ENCODE measurements at places on chromosomes 2 and 18.

- no peak for DNase-seq
Measured at GRCh38 chr2:166223298-166223697, 95.5 kb upstream of the SCN1A start.

- DNase-seq = no peak
Measured at GRCh38 chr2:3487028-3487425, 32.3 kb downstream of the ADI1 start.

GRCh38 chr18:35091841-35092240, 50.6 kb downstream of the MAPRE2 start:
- no peak for DNase-seq

- no peak for DNase-seq
Measured at GRCh38 chr18:66317243-66318090, 286.4 kb downstream of the CDH19 start.

- DNase-seq = no peak
Measured at GRCh38 chr2:141943918-141944317, 186.9 kb downstream of the LRP1B start.

- DNase-seq = no peak
Measured at GRCh38 chr2:177289824-177290628, 25.5 kb upstream of the NFE2L2 start.

DNA sequence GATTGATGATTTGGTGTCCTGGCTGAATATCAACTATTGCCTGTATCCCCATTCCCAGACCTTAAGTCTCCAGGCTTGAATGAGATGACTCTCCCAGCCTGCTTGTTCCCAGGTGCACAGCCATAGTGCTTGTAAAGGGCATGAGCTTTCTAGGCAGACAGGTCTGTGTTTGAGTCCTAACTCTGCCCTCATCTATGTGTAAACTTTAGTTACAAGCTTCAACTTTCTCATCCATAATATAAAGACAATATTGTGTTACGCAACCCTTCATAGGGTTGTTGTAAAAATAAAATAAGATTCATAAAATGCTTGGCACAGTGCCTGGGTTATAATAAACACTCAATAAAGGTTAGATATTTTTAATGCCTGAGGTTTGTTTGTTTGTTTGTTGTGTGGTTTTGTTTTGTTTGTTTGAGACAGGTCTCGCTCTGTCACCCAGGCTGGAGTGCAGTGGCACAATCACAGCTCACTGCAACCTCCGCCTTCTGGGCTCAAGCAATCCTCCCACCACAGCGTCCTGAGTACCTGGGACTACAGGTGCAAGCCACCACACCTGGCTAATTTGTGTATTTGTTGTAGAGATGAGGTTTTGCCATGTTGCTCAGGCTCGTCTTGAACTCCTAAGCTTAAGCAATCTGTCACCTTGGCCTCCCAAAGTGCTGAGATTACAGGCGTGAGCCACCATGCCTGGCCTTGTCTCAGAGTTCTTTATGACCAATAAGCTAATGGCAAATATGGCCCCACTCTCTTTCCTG, 89.4 kb upstream of the MAPRE2 start:
- no peak for DNase-seq

DNA sequence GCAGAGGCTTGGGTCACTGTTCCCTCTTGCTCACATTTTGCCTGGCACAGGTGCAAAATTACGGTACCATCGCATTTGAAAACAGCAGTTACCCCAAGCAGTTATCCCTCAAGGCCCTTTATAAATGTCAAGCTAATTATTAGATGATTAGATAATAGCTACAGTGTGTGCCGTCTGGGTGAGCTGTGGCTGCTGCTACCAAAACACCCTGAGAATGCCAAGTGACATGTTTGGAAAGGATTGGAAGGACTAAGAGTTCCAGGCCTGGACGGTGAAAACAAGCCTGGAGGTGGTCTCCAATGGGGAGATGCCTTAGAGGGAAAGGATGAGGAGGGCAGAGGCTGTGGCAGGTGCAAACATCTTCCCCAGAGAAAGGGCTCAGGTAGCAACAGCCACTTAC, 120.6 kb downstream of the CAPN13 start:
- DNase-seq = no peak

GRCh38 chr2:157523270-157524247, 79.7 kb upstream of the CYTIP start:
- DNase-seq = no peak

GRCh38 chr2:105544591-105545377, 145.9 kb upstream of the FHL2 start:
- no peak for DNase-seq

GRCh38 chr18:8525692-8526091, 83.5 kb upstream of the RAB12 start:
- DNase-seq = no peak

DNA sequence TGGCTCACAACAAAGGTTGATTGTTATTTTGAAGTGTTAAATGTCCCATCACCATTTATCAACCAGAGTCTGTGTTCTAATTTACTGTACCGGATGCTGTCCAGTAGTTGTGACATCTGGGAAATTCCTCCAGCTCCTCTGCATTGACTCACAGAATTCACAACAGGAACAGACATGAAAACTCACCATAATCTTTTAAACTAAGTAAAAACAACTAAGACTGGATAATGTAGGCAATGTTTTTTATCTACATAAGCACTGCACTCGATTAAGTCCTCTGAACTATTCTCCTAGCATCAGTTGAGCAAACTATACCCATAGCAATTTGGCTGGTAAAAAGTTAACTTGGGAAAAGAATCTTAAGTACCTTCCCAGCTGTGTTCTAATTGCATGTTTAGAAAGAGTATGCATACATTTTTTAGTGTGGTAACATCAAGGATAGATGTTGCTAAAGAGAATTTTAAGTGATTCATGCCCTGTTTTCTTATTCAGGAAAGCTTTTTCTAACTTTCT, 42.9 kb upstream of the MYO1B start:
- no peak for DNase-seq

GRCh38 chr2:20135631-20136050, 84.2 kb upstream of the LAPTM4A start:
- peak; percentile 78 for DNase-seq

GRCh38 chr2:203579730-203580129, 44.6 kb upstream of the RAPH1 start:
- DNase-seq = no peak

DNA sequence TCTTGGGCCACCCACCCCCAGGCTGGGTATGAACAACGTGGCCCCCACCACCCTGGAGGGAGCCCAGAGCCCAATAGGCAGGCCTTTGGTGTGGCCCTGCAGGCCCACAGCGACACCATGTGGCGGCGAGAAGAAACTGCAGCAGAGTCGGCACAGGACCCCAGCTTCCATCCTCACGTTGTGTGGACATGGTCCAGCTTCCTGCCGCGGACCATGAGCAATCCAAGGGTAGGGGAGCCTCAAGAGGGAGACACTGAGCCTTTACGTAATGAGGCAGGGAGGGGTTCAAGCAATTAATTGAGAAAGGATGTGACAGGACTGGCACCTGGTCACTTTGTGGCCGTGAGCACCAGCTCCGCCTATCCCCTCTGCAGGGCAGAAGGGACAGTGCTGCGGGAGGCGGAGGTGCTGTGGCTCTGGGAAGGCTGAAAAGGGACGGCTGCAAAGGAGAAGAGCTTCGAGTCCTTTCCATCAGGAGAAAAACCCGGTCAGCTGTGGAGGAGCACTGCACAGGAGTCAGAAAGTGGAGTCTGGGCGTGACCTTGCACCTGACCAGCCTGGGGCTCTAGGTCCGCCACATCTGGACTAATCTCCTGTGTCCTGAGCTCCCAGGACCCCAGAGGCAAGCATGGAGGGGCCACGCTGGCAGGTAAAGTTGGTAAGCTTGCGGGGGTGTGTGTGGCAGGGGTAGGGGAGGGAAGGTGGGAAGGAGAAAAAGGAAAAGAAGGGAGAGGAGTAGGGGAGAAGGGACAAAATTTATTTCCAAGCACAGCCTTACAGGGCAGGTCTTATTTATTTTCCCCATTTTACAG, 44.9 kb downstream of the TMEM37 start:
- DNase-seq = no peak

DNA sequence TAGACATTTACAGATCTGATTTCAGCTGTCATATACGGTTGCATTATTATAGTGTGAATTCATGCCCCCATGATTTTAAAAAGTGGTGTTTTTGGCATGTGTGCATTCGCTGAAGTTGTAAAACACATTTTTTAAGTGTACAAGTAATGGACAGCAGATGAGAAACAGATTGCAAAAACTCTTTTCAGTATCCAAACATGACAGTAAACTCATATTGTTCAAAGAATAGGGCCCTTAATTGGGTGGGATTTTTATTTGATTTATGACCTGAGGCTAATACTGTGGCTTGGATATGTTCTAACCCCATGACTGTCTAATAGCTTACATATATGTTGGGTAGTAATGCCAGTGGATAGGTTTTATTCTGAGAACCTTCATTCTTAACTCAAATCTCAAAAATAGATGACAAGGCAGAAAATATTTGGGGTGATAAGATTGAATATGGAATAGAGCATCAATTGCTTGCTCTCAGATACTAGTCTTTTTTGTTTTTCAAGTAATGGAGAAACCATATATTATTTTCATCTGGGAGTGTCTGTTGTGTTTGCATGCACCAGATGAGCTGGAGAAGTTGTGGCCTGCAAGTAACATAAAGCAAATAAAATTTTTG, 118.6 kb downstream of the PARD3B start:
- no peak for DNase-seq

DNA sequence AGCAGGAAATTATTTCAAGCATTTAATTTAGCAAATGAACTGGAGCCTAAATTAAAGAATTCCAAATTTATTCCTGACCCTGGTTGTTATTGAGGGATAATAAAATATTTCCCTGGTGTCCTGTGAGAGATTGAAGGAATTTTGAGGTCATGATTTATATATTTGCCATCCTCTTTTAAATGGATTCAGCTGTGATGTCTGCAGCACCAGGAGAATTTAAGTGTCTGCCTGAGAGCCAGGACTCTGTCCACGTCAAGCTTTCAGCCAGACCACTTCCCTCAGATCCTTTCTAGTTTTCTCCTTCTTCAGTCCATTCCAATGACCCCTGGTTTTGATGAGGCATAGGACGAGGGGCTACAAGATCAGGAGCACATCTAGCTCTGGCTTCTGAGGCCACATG, 59.9 kb downstream of the INO80C start:
- no peak for DNase-seq

DNA sequence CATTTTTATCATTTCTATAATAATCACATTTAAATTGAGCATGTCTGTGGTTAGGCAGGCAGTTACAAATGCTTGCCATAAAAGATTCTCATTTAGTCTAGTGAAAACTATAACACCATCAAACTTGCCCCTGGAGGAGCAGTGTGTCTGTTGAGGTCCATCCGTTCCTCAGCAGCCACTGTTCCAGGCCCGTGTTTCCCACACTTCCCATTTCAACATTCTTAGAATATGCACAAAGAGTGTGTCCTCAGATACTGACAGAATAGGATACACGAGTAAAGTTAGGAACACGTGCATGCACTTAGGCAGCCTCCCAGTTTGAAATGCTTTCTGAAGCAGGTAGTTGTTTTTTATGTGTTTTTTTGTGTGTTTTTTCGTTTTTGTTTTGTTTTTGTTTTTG, 39.9 kb downstream of the NCK2 start:
- DNase-seq = no peak

- no peak for DNase-seq
Measured at GRCh38 chr2:169069341-169069740, at the start of gene DHRS9. Gene DHRS9, plus strand, starts transcription at chr2:169069563. Its CDS starts 12,019 bp downstream, at chr2:169081582.

GRCh38 chr2:134232868-134233727, 20.8 kb upstream of the MGAT5 start:
- no peak for DNase-seq

DNA sequence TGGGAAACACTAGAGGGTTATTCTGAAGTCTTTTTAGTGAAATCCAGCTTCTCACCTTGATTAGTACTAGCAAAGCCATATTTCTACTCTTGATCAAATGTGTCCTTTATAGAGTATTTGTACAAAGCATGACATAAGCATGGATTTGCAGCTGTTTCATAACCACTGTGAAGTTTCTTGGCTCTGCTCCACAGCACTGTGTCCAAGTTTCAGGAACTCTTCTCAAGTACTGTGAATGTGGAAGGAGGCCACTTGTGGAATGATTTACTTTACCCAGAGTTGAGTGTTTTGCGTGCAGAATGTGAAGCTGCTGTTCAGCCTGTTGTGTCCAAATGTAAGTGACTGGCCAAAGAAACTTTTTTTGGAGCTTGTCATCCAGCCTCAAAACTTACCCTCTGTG, 16.2 kb upstream of the MAPRE2 start:
- no peak for DNase-seq

GRCh38 chr2:85769236-85769982, 15.6 kb downstream of the ATOH8 start:
- DNase-seq = peak; percentile 55

All from NCI-H187 (cell line).